Smooth muscle cell of the coronary artery (primary cell): ENCODE measurements at places on chromosomes 16 and 17. TPM values are rescaled to one million over a fixed set of nuclear protein-coding genes. Genes with fewer than 3 reads are reported as not detected.

The NEURL4 gene
- total RNA-seq, result 16.8 and 28.4 TPM in 2 replicates

The GLP2R gene
- total RNA-seq, result not detected in 2 replicates

The PDIA2 gene
- total RNA-seq, result 0.23 and 0.38 TPM in 2 replicates

The ESRP2 gene
- total RNA-seq, result under 0.01 TPM in 1 of 2 replicates, not detected in the other
